SK-N-DZ (cell line): ENCODE measurements at places on chromosomes 2 and 18.

- DNase-seq: no peak
These were observed 335.0 kb upstream of the ID2 start for GRCh38 chr2:8346706-8347430.

GRCh38 chr2:69386360-69386759, 667 bp downstream of the GFPT1 start:
- DNase-seq: no peak

DNA sequence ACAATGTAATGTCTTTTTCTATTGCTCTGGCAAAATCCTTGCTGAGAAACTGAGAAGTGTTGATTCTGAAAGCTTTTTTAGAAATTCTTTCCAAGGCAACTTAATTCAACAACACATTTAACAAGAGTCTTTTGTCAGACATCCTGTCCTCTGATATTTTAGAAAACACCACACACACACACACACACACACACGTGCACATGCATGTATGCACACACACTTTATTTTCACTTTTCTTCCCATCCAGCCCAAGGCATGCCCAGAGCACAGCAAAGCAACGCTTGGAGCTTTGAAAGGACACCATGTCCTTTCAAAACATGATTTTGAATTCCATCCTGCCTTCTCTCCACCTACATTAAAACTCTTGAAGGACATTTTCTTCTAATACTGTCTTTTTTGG, 116.1 kb downstream of the ATL2 start:
- DNase-seq: no peak

GRCh38 chr2:106720026-106720425, 165.9 kb downstream of the ST6GAL2 start:
- no peak for DNase-seq

DNA sequence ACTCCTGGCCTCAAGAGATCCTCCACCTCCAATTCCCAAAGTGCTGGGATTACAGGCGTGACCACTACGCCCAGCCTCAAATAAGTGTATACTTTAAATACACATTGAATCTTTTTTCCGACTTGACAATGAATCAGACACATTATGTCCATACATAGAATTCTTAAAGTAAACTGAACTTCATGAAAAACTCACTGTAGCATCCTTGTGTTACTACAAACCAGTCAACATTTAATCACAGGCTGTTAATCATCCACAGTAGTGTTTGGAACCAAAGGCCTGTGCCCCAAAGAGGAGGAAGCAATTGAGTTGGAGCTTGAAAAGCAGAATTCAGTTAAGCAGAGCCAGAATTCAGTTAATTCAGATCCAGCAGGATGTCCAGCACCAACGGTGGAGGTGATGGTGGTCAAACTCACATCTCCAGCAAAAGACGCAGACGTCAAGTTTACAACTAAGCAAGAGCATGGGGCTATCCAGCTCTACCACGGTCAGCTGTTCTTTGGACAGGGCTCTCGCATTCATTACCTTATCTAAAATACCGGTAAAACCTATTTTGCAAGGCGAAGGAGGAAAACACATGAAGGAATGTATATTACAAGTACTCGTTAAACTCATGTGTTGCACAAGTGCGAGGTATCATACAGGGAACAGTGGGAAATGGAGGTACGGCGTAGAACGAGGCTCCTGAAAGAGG, 1.2 kb downstream of the SLC39A6 start:
- peak; percentile 15 for DNase-seq

DNA sequence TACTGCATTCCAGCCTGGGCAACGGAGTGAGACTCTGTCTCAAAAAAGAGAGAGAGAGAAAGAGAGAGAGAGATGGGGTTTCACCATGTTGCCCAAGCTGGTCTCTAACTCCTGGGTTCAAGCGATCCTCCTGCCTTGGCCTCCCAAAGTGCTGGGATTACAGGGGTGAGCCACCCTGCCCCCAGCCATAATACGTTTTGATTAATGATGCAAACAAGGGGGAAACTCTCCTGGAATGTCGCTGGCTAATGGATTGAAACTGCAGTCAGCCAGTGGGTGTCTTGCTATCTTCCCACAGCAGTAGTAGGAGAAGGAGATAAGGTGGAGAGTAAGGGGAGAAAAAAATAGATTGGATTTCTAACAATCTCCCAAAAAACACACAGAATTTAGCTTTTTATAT, 9.5 kb upstream of the RTN4 start:
- no peak for DNase-seq

DNA sequence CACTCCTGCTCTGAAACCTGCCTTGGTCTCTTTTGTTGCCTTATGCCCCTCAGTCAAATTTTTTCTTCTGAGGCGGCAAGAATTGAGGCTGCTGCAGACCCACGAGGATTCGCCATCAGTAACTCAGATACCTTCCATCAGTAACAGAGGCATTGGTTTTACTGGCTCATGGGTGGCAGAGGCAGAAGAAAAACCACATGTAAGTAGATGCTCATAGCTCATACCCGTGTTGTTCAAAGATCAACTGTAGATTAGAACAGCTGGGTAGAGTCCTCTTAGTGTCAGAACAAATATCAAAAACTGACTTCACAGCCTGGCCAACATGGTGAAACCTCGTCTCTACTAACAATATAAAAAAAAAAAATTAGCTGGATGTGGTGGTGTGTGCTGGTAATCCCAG, 598.0 kb upstream of the SOX11 start:
- no peak for DNase-seq

GRCh38 chr2:19295998-19296502, 62.4 kb downstream of the OSR1 start:
- DNase-seq: no peak

DNA sequence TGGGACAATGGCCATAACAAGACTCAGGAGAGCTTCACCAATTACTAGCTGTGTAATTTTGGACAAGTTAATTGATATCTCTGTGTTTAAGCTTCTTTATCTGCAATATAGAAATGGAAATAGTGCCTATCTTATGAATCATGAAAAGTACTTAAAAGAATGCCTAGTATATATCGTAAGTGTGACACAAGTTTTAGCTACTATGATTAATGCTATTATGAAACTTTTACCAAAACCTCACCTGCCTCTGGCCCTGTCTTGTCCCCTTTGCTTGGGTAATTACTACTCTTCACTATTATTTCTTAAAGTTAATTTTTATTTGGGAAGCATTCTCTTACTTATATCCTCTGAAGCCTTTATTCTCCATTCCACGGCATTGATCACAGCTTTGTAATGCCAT, 75.0 kb upstream of the NETO1 start:
- no peak for DNase-seq

DNA sequence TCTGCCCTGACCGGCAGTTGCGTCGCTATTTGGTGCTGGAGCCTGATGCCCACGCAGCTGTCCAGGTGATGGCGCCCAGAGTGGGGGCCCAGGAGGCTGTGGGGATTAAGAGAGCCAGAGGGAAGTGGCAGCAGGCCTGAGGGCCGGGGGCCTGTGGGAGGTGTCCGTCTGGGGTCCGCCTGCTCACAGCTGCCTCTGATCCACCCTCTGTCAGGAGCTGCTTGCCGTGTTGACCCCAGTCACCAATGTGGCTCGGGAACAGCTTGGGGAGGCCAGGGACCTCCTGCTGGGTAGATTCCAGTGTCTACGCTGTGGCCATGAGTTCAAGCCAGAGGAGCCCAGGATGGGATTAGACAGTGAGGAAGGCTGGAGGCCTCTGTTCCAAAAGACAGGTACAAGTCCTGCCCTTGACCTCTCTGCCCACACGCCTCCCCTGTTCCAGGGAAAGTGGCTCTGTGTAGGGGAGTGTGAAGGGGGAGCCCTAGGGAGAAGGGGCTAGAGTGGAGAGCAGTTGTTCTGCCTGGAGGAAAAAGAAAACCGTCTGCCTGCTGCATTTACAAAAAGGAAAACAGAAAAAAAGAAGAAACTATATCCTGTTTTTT, 11.6 kb downstream of the STK11IP start:
- DNase-seq: no peak

DNA sequence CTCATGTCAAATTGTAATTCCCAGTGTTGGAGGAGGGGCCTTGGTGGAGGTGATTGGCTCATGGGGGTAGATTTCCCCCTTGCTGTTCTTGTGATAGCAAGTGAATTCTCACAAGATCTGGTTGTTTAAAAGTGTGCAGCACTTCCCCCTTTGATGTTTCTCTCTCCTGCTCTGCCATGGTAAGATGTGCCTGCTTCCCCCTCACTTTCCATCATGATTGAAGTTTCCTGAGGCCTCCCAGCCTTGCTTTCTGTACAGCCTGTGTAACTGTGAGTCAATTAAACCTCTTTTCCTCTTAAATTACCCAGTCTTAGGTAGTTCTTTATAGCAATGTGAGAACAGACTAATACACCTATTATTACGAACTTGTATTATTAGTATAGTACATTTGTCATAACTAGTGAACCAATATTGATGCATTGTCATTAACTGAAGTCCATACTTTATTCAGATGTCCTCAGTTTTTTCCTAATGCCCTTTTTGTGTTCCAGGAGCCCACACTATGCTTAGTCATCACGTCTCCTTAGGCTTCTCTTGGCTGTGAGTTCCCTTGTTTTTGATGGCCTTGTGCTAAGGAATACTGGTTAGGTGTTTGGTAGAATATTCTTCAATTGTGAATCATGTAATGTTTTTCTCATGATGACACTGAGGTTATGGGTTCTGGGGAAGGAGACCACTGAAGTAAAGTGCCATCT, 4.5 kb upstream of the MAP3K2 start:
- DNase-seq: no peak

GRCh38 chr2:186862869-186863709, 14.1 kb upstream of the ZSWIM2 start:
- peak; percentile 29 for DNase-seq

GRCh38 chr18:5238371-5238976, 41.4 kb upstream of the AKAIN1 start:
- no peak for DNase-seq

- DNase-seq: no peak
These were observed 72.8 kb upstream of the MC4R start for GRCh38 chr18:60445341-60445740.

DNA sequence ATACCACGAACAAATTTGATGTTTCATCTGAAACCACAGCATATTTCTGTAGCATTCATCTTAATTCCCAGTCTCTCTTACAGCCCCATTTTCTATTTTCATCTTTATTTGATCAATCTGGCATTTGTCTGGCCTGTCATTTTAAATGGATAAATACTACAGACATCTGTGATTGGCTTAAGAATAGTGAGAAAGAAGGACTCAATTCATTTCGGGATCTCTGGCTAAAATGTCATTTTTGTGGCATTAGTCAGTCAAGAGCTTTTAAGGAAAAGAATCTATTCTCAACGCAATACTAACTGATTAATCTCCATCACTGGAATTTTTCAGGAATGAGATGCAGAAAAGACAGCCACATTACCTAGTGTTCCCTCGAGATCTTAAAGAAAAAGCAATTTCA, 585.9 kb downstream of the IRS1 start:
- DNase-seq: no peak

GRCh38 chr2:235576337-235576910, 82.6 kb downstream of the AGAP1 start:
- no peak for DNase-seq

DNA sequence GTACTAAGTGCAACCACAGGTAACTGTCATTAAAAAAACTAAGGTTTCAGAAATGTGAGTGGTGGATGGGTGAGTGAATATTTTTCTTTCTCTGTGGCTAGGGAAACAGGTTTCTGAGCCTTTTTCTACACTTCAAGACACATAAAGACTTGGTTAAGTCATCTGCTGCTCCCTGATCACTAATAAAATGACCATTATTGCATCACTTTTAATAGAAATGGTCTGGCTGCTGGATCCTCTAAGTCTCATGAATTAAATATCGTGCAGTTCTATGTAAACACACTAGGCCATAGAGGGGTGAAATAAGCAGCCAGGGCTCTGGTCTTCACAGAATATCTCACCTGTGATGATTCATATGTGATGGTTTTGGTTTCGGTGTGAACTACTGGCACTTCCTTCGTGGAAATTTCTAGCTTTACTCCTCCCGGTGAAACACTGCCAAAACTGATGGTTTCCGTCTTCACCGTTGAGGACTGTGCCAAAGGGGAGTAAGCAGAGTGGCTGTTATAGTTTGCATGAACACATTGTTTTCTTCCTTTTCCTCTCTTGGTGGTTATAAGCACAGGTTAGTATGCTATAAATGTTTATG, 100.4 kb upstream of the ZBTB14 start:
- no peak for DNase-seq

DNA sequence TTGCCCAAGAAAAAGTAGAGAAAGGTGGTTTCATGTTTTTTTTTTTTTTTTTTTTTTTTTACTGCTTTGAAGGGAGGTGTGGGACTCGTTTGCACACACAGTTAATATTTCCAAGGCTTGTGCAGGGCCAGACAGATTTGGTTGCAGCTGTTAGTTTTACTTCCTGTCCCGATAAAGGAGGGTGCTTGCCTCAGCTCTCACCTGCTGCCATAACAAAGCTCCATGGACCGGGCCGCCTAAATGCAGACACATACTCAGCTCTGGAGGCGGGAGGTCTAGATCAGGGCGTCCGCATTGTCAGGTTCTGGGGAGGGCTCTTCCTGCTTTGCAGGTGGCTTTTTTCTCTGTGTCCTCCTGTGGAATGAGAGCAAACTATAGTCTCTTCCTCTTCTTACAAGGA, 69.9 kb downstream of the ODC1 start:
- no peak for DNase-seq

DNA sequence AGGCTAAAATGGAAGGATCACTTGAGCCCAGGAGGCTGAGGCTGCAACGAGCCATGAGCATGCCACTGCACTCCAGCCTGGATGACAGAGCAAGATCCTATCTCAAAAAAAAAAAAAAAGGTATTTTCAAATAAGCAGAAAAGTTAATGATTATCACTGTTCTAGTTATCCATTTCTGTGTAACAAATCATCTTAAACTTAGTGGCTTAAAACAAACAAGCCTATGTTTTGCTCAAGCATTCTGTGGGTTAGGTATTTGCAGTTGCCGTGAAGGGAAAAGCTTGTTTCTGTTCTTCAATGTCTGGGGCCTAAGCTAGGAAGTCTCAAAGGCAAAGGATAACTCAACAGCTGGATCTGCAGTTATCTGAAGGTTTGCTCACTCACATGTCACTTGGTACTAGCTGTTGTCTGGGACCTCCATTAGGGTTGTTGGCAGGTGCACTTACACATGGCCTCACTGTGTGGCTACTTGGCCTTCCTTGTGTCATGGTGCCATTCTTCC, 14.1 kb downstream of the MFF start:
- DNase-seq: no peak

- no peak for DNase-seq
These were observed 1286.2 kb downstream of the SUCLG1 start for GRCh38 chr2:83172841-83173240.

GRCh38 chr2:123015186-123015585, 1009.9 kb upstream of the CNTNAP5 start:
- DNase-seq: no peak

GRCh38 chr2:53530126-53530525, 237.5 kb upstream of the CHAC2 start:
- no peak for DNase-seq
